Stimulated activated CD8-positive, alpha-beta memory T cell treated with anti-CD3 and anti-CD28 coated beads, Interleukin-7, amount 100 ng/mL, for 1 hour (primary cell): ENCODE measurements at places on chromosomes 3 and 15.

GRCh38 chr3:4807381-4808280, 171.6 kb upstream of the BHLHE40 start:
- DNase-seq = no peak

GRCh38 chr3:58989955-58990354, 59.9 kb downstream of the CFAP20DC start:
- DNase-seq = no peak

DNA sequence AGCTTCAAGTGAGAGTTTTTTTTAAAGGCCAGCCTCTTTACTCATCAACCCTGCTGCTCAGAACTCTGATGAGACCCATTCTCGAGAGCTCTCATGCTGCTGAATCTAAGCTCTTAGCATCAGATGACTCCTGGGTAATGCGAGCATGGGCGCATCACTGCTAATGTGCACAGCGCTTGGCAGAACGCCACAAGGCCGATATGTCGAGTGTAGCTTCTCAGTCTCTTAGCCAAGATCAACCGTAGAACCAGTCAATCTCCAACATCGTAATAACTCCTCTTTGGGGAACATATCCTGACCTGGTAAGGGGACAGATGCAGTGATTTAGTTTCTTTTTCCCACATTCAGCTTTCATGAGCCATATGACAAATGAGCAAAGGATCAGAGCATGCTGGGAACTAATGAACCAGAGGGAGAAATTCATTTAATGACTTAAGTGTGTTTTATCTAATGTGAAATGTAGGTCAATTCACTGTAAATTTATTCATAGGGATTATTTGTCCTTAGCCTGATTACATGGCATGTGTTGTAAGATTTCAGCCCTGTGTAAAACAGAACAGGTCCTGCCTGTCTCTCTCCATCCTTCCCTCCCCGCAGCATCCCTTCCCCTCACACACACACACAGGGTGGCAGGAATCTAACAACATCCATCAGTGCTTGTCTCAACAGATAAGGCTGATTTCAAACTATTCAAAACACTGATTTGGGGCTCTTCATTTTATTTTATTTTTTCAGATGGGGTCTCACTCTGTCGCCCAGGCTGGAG, 195.4 kb upstream of the C2CD4B start:
- DNase-seq = no peak

DNA sequence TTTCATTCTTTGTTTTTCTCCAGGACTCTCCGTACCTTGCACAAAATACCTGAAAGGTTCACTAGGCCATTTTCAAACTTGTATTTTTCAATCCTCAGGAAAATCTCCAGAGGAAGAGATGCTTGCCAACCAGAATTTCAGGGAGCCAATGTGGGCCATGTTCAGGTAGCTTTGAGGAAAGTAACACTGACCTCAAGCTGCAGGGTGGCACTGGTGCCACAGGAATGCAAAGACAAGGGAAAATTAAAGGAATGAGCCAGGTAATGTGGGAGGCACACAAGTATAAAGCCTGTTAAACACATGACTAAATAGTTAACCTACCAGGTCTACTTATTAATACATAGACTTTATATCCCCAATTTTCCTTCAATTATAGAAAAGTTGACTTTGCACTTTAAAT, 51.9 kb upstream of the GAP43 start:
- DNase-seq = no peak

DNA sequence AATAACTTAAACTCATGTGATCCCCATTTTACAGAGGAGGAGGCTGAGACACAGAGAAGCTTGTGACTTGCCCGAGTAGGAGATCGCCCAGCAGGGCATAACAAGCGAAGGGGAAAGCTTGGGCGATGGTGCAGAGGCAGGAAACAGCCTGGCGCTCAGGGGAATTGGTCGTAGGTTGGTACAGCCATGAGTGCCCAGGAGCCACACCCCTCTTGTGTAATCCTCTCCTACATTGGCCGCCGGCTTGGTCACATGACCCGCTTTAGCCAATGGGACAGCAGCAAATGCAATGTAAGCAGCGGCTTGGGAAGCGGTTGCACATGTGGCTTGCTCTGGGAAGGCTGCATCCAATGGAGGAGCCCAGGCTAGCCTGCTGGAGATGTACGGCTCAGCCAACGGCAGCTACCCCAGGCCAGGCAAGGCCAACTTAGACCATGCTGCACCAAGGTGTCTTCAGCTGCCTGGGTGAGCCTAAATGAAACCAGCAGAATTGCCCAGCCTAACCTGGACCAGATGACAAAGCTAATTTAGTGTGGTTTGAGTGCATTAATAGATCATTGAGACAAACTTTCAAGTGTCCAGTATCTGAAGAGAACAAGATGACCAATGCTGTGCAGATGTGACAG, 50.3 kb upstream of the SLC6A6 start:
- no peak for DNase-seq

DNA sequence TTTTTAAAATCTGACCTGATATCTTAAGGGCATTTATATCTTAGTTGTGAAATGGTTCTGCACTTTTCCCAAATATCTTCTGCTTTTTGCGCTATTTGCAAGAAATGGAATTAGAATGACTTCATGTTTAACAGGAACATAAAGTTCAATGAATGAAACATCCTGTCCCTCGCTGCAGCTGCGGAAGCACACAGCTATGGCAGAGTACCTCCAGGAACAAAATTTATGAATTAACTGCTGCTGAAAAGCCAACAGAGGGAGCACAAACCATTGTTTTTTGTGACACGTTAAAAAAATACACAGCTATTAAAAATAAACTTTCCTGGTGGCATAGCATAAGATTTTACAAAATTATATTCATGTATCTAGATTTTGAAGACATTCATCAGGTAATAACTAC, 404.4 kb upstream of the MDFIC2 start:
- DNase-seq = no peak

GRCh38 chr3:69763458-69763857, 24.2 kb downstream of the MITF start:
- no peak for DNase-seq

- DNase-seq = no peak
Observed at GRCh38 chr3:126464093-126464492, 11.6 kb downstream of the ZXDC start.

DNA sequence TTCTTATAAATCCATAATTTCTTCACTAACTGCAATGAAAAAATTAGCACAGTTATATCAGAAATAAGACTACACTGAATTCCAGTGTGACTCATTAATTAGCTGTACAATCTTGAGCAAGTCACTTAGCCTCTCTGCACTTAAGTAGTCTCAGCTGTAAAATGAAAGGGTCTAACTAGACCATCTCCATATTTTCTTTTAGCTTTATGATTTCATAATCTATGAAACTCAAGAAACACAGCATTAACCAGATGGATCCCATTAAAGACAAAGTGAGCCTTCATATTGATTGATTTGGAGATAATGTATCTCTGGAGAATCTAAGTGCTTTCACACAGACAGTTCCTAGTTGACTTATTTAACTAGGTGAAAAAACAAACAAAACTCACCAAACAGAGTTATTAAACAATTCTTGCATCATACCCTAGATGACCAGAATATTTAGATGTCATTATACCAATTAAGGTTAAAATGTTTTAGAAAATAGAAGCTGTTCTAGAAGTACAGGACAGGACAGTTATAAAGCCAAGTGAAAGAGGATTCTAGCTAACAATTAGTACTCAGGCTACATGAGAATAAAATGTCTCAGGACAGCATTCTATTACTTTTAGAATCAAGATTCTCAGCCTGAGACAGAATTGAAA, 11.2 kb downstream of the CSNK1G1 start:
- no peak for DNase-seq

GRCh38 chr3:136250903-136251460, 842 bp downstream of the PCCB start:
- no peak for DNase-seq

GRCh38 chr3:134373271-134374104, 759 bp downstream of the AMOTL2 start:
- DNase-seq = no peak

- no peak for DNase-seq
Observed at GRCh38 chr3:178845420-178846118, 226.0 kb downstream of the ZMAT3 start.

DNA sequence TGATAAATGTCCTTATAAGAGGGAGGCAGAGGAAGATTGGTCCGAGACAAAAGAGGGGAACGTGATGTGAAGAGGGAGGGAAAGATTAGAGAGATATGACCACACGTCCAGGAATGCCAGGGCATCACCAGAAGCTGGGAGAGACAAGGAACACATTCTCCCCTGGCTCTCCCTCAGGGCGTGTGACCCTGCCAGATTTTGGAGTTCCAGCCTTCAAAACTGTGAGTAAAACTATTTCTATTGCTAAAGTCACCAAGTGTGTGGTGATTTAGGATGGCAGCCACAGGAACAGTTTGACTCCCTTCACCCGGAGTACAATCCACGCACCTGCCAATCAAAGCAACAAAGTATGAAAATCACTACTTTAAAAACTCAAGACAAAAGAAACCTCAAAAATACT, 32.1 kb upstream of the TJP1 start:
- no peak for DNase-seq

DNA sequence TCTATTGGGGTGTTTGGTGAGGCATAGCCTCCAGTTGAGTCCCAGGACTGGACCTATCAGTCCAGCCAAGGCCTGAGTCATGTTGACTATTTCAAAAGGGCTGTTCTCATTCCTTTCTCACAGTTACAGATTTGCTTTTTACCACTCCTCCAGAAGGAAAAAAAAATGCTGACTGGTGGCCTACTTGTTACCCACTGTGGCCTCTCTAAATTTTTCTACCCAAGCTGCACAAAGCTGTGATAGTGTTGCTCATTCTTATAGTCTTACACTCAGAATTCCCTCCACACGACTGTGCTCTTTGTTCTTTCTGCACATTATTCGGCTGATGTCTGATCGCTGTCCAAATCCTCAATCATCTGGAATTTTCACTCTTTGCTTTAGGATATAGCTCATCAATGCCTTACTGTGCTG, 1142.2 kb downstream of the IGSF11 start:
- DNase-seq = no peak

- no peak for DNase-seq
Observed at GRCh38 chr15:101069654-101069973, 150.5 kb downstream of the LRRK1 start.

- no peak for DNase-seq
Observed at GRCh38 chr3:46859001-46859710, 4.1 kb downstream of the MYL3 start.

GRCh38 chr3:137174514-137174913, 216.7 kb downstream of the IL20RB start:
- no peak for DNase-seq

DNA sequence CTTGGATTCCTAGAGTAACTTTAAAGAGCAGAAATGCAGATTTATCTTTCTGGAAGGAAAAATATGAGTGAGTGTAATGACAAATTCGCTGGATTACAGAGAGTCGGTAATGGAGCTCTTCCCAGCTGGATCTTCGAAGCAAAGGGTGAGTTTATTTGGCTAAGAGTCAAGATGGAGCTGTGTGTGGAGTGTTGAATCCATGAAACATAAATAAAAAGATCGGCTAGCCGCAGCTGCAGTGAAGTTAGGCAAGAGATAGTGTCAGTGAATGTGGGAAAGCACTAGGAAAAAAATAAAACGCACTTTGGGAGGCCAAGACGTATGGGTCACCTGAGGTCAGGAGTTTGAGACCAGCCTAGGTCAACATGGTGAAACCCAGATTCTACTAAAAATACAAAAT, 10.3 kb downstream of the NAALADL2 start:
- no peak for DNase-seq

DNA sequence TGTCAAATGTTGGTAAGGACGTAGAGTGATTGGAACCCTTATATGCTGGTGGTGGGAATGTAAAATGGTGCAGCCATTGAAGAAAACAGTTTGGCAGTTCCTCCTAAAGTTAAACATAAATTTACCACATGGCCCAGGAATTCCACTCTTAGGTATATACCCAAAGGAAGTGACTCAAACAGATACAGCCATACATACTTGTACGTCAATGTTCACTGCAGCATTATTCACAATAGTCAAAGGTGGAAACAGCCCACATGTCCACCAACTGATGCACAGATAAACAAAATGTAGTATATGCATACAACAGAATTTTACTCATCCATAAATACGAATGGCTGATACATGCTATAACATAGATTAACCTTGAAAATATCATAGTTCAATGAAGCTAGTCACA, 13.2 kb downstream of the CLASP2 start:
- no peak for DNase-seq

- DNase-seq = no peak
Observed at GRCh38 chr3:142315083-142315482, 89.7 kb upstream of the GK5 start.

- no peak for DNase-seq
Observed at GRCh38 chr3:174346571-174346970, 512.6 kb upstream of the NAALADL2 start.

DNA sequence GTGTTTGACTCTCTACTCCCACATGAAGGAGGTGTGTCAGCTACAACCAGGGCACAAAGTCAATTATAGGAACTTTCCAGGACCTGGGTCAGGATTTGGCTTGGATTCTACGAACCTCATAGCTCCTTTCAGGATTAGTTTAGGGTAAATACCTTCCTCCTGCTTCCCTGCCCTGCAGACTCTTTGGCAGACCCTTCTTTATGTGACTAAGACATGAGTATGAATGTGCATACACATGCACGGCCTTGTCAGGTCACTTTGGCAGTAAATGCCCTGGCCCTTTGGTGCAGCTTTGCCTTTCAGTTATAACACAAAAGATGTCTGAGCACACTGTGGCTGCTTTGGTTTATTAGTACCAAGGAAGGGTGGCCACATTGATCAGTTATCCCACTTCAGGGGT, 68.9 kb downstream of the GHSR start:
- no peak for DNase-seq

- no peak for DNase-seq
Observed at GRCh38 chr3:184386047-184386806, 6.4 kb downstream of the CHRD start.

GRCh38 chr3:86175593-86176444, 815.1 kb downstream of the VGLL3 start:
- DNase-seq = no peak

DNA sequence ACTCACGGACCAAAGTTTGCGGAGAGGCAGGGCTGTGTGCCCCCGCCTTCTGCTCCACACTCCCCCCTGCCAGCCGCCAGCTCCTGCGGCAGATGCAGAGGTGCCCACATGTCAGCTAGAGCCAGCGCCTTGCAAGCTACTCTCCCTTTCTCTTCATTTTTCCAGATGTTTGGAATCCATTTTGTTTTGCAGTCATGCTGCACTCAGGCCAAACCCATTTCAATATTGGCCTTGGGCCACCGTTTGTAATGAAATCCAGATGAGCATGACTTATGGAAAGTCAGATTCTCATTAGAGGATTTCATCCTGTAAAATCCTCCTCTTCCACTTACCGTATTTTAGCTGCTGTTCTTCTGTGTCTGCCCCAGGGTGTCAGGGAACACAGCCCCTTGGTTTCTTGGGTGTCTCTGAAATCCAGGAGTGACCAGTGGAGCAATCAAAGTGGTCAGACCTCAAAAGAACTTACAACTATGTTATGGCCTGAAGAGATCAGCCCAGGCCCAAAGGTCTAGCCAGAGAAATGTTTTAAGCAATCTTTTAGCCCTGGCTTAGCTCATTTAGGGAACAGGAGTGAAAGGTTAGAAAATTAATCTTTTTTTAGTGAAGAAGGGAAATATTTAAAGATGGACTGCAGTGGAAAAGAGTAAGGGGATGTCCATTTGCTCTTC, 65.8 kb downstream of the AAGAB start:
- DNase-seq = no peak

- no peak for DNase-seq
Observed at GRCh38 chr15:80926126-80926525, 63.5 kb downstream of the MESD start.

GRCh38 chr3:69081583-69082262, 1.6 kb upstream of the UBA3 start:
- DNase-seq = no peak

- DNase-seq = no peak
Observed at GRCh38 chr3:124636101-124636862, 94.0 kb upstream of the UMPS start.

- DNase-seq = no peak
Observed at GRCh38 chr15:68528626-68529290, 50.0 kb upstream of the CORO2B start.
